ENCODE measurements at places on chromosomes 7 and 10.

DNA sequence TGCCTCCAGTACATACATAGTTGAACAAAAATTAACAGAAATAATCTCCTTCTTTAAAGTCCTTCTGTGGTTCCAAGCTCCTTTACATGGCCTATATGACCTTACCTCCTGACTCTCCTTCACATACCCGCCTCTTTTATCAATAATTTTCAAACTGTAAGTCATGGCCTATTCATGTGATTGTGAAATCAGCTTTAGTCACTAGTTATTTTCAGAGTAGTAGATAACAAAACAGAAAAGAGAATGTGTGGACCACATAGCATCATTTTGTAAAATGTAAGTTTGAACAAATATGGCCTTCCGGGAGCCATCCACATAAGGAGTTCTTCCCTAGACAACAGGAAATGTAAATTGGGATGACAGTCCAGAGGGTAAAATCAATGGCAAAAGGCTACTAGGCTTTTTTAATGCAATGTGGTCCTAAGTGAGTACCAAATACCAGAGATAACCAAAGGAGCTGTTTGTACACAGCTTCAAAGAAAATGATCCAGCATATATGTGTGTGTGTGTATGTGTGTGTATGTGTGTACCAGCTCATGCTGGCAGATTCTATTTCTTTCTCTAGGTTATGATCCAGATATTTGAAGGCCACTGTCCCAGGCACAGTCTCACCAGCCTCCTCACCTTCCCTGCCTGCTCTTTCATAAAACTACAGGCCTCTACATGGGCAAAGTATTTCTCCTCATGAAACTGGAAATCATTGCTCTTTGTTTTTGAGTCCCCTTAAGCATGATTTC, 12.3 kb upstream of the FAM133B start:
- no peak for DNase-seq

GRCh38 chr10:131681122-131681521, 219.7 kb upstream of the PPP2R2D start:
- no peak for DNase-seq

GRCh38 chr10:94546049-94546900, 687 bp downstream of the HELLS start:
- DNase-seq: no peak

- DNase-seq: no peak
Measured at GRCh38 chr7:114785496-114785895, 136.4 kb upstream of the MDFIC start.

DNA sequence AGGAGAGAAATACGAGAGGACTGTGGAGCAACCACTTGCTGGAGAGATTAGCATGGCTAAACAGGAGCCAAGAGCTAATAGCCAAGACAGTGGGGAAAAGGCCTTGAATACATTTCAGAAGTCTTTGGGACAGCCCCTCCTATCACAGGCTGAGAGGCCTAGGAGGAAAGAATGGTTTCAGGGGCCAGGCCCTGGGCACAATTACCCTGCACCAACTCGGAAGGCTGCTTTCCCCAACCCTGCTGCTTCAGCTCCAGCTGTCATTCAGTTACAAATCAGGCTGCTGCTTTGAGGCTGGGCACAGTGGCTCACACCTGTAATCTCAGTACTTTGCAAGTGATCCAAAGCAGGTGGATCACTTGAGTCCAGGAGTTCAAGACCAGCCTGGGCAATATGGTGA, 32.0 kb upstream of the SLC35G1 start:
- DNase-seq: no peak

DNA sequence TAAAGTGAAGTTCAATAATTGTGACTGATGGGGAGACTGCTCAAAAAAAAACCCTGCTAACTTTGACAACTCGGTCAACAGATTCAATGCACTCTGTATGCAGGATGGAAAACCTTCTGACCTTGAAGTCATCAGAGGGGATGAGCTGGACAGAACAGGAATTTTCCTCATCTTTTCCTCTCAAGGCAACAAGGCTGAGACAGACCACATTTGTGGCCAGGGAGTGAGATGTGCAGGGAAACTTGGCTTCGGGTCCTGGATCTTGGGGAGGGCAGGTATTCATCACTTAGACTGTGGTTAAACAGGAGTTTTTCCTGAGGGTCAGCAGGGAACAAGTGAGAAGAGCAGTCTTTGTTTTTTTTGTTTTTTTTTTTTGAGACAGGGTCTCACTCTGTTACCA, 100.6 kb downstream of the BAMBI start:
- DNase-seq: no peak
